ENCODE measurements at places on chromosomes 4 and X.

- DNase-seq: no peak
Measured at GRCh38 chr4:2696423-2696822, 59.7 kb downstream of the TNIP2 start.

- DNase-seq: no peak
Measured at GRCh38 chr4:92071587-92071986, 232.2 kb upstream of the GRID2 start.

DNA sequence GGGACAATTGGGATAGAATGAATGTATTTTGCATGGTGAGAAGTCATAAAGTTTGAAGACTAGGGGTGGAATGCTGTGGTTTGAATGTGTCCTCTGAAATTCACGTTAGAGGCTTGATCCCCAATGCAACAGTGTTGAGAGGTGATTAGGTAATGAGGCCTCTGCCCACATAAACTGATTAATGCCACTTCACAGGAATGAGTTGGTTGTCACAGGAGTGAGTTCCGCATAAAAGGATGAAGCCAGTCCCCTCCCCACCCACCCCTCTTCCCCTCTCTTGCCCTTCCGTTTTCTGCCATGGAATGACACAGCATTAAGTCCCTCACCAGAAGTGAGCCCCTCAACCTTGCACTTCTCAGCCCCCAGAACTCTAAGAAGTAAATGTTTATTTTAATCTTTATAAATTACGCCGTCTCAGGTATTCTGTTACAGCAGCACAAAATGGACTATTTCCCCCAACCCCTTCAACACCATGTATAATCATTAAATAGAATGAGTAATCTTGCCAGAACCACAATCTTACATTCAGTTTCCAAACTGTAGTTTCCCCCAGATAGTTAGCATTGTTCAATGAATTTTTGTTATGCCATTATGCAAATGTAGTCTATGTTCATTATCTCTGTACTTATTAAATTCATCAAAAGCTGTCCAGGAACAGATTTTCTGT, 5.5 kb upstream of the MMAA start:
- DNase-seq: no peak

DNA sequence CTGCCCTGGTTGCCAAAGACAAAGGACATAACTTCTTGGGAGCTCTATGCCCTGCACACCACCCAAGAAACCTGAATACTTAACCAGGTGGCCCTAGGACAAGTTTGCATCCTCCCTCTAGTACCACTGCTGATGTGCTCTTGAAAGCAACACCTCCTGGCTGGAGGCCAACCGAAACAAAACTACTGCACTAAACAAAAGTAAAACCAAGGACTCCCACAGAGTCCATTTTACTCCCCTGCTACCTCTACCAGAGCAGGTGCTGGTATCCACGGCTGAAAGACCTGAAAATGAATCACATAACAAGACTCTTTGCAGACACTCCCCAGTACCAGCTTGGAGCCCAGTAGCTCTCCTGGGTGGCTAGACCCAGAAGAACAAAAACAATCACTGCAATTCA, 941.8 kb downstream of the RAPGEF2 start:
- no peak for DNase-seq

DNA sequence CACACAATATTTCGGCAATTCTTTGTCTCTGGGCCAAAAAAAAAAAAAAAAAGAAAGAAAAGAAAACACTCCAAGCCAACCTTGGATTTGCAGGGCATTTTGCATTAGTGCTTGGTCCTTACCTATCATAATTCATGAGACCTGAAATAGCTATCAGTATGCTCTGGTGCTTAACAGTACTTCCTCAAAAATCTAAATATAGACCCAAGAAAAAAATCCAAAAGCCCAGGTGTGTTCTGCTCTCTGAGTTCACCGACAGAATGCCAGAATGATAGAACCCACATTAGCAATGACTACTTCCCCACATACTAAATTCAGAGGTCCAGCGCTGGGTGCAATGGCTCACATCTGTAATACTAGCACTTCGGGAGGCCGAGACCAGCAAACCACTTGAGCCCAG, 42.9 kb downstream of the ABCG2 start:
- no peak for DNase-seq

GRCh38 chrX:149518236-149518635, 13.1 kb upstream of the IDS start:
- no peak for DNase-seq

- DNase-seq: no peak
Measured at GRCh38 chrX:17692709-17693346, 44.5 kb upstream of the SCML1 start.

DNA sequence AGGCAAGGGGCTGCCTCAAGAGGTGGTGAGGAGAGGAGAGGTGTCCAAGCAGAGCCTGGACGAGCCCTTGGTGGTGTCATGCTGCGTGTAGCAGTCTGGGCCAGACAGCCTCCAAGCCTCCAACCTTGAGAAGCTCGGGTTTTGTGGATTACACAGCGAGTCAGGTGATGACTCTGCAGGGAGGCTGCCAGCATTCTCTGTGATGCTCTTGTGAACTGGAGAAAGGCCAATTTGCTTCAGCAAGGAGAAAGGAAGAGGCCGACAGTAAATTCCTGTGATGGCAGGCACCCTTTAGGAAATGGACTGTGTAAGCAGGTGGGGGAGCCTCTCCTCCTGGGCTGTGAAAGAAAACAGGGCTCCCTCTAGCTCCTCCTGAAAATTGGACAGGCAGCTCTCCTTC, 36.0 kb upstream of the CD99L2 start:
- no peak for DNase-seq

GRCh38 chrX:37717708-37718107, 32.1 kb downstream of the XK start:
- DNase-seq: no peak

DNA sequence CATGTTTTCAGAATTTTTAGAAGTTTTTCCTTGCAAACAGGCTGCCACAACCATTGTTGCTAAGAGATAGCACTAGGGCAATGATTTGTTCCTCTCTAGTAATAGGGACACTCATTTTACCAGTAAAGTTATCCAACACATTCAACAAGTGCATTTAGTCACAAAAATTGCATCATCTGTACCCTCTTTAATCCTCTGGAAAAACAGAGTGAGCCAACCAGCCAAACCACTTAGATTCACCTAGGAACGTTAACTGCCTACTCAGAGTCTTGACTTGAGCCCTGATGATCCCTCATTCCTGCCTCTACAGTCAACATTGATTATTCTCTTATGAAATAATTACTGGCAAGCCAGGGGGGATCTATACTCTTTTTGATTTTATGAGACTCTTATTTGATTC, 17.0 kb upstream of the ADGRA3 start:
- no peak for DNase-seq

- no peak for DNase-seq
Measured at GRCh38 chr4:24856586-24856985, 56.3 kb downstream of the CCDC149 start.

DNA sequence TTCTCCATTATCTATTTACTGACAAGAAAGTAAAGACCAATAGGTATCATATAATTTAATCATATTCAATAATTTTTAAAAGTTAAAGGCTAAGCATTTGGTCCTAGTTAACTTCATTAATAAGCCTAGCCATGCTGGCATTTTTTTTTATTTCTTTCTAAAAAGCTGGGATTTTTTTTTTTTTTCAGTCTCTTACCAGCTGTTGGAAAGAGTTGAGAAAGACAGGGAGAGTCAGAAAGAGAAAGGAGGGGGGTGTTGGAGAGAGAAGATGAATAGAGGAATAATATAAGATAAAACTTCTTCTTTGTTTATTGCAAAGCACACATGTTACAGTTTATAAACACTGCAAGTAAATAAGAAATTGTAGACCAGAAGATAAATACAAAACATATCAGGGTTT, 5.9 kb upstream of the NR3C2 start:
- no peak for DNase-seq

- peak; percentile 24 for DNase-seq
Measured at GRCh38 chr4:2462218-2462991, 6.5 kb upstream of the RNF4 start.

GRCh38 chr4:141348125-141348524, 127.4 kb downstream of the ZNF330 start:
- peak; percentile 42 for DNase-seq

DNA sequence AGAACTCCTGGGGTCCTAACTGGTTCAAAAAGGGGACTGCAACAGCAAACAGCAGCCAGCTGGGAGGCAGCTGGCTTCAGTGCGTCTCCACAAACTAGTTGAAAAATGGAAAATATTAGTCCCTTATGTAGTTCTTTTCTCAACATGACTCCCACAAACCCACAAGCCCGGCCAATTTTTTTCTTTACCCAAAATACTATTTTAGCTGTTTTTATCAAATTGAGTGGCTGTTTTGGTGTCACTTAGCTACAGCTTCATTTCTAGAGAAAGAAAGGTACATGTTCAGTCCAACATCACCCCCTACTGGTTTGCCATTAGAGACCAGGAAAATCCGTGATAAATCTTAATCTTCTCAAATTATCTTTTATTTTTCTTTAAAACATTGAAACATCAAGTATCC, 97.2 kb downstream of the GUCY2F start:
- no peak for DNase-seq

DNA sequence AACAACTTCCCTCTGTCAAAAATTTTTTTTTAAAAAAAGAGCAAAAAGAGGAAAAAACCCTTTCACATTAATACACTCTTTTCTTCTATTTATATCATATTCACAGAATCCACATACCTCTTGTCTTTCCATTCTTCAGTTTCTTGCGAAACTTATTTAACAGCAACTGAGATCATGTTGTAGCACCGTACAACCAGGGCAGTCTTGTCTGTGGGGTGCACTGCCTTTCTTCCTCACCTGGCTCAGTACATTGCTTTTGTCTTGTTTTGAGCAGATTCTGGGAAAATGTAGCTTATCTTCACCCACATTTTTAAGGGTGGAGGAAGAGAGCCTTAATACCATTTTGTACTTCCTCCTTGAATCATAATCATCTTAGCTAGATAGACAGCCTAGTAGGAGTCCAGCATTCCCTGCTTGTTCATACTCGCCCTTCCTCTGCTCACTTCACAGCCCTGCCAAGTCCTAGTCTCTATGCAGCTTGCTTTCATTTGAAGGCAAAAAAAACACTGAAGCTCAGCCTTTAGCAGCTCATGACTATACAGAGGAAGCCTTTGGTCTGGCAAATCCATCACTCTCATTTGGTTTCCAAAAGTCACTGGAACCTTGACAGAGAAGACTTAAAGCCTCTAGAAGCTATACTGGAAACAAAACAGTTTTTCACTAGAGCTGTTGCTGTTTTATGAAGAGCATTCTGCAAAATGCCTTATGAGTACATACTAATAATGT, 140.6 kb upstream of the BANK1 start:
- no peak for DNase-seq

GRCh38 chr4:21507439-21507838, 441.1 kb downstream of the KCNIP4 start:
- DNase-seq: no peak

GRCh38 chrX:28850955-28851354, 263.7 kb downstream of the IL1RAPL1 start:
- no peak for DNase-seq

GRCh38 chr4:62952366-62952765, 1456.9 kb downstream of the TECRL start:
- DNase-seq: no peak

GRCh38 chr4:180203349-180203748, 2039.9 kb upstream of the TENM3 start:
- DNase-seq: no peak

DNA sequence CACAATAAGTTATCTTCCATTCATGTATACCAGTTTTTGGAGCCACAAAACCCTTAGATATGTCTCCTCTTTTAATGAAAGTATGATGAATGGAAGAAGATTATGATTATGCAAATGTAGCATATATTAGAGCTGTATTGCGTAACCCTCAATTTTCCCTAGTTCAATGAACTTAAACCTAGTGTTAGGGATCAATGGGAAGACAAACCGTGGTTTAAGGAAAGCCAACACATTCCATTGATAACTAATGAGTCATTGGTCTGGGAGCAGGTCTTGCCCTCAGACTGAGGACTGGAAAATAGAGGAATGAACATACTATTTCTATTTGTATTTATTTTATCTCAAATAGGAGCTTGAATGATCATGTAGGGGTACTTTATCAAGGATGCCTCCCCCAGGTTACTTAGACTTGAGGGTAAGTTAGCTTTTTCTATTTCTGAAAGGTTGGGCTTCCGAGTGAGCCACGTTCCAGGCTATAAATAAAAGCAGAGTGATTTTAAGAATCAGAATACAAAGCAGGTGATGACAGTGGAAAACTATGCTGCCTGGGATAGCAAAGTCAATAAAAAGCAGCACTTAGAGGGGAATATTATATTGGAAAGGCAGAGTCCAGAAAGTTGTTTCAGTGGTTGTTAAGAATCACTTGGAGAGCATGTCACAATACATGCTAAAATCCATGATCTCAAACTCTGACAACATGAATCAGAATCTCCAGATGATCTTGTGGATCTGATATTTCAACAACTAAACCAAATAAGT, 356.0 kb downstream of the ADAM29 start:
- no peak for DNase-seq
